ENCODE measurements at places on chromosomes 7 and 10. TPM values are rescaled to one million over a fixed set of nuclear protein-coding genes. Genes with fewer than 3 reads are reported as not detected.

GRCh38 chr10:105356626-105357025 is 715.5 kb downstream of the SORCS3 start:
- no peak for DNase-seq
- no peaks in the 10 kb centered on the region for H3K27me3 ChIP-seq
- H3K27ac ChIP-seq, result no peak overlapping the region
- no peak overlapping the region for H3K4me3 ChIP-seq
- no peaks in the 10 kb centered on the region for H3K4me1 ChIP-seq
- no peaks in the 10 kb centered on the region for H3K36me3 ChIP-seq

DNA sequence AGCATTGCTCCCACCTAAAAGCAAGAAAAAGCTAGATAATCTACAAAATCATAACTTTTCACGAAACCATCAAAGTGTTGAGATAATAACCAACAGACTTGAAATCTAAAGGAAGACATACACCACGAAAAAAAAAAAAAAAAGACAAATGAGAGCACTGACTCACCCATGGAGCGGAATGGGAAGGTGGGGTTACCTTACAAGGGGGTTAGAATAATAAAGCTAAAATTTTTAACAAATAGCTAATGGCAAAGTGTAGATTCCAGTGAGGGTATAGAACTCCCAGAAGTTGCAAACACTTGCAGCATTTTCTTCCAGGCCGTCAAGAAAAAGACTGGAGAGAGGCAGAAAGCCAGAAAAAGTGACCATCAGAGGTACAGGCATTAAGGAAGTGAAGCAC is 27.2 kb downstream of the IPMK start:
- no peaks in the 10 kb centered on the region for H3K27me3 ChIP-seq
- peaks cover 18% of the 10 kb centered on the region for H3K4me1 ChIP-seq
- peaks cover 41% of the 10 kb centered on the region for H3K36me3 ChIP-seq
- H3K4me3 ChIP-seq, result no peak overlapping the region
- H3K27ac ChIP-seq, result no peak overlapping the region

DNA sequence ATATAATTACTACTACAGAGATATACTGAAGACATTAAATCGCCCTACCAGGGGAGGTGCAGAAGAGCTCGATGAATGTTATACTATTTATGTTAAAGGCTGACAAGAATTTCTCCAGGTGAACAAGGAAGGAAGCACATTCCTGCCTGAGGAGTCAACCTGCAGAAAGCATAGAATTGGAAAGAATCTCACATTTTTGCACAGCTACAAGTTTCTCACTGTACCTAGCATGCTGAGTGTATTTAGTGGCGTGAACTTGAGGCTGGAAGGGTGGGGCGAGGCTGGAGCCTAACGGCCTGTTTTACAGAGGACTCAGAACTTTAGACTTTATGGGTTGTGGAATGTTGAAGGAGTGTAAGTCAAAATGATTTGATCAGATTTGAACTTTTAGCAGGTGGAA is 373.6 kb upstream of the LRGUK start:
- H3K4me3 ChIP-seq, result no peak overlapping the region
- H3K36me3 ChIP-seq, result no peaks in the 10 kb centered on the region
- H3K27ac ChIP-seq, result no peak overlapping the region
- no peaks in the 10 kb centered on the region for H3K4me1 ChIP-seq
- DNase-seq, result no peak

GRCh38 chr10:86359111-86359510 is 7.5 kb downstream of the GRID1 start:
- H3K4me1 ChIP-seq, result no peaks in the 10 kb centered on the region
- no peak overlapping the region for H3K27ac ChIP-seq
- no peak overlapping the region for H3K4me3 ChIP-seq

GRCh38 chr10:122450353-122450990 is 4.0 kb upstream of the ARMS2 start:
- no peak for DNase-seq
- peaks cover 15% of the 10 kb centered on the region for H3K27me3 ChIP-seq
- H3K4me1 ChIP-seq, result no peaks in the 10 kb centered on the region
- no peak overlapping the region for H3K27ac ChIP-seq

DNA sequence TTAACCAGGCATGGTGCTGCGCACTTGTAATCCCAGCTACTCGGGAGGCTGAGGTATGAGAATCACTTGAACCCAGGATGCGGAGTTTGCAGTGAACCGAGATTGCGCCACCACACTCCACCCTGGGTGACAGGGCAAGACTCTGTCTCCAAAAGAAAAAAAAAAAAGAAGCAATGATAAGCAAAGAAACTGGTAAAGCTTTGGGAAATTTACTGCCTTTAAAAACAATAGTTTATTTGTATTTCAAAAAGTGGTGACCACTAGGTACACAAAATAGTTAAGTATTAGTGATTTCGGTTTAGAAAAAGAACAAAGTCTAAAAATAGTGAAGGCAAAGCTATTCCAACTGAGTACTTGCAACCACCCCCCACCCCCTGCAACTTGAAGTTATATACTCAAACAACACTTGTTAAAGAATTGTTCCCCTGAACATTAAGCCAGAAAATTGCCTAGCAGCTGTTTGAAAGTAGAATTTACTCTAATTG is 37.7 kb downstream of the MALSU1 start:
- no peak for DNase-seq
- H3K27me3 ChIP-seq, result no peaks in the 10 kb centered on the region
- H3K4me3 ChIP-seq, result no peak overlapping the region
- H3K27ac ChIP-seq, result no peak overlapping the region
- H3K4me1 ChIP-seq, result no peaks in the 10 kb centered on the region
- peaks cover 54% of the 10 kb centered on the region for H3K36me3 ChIP-seq

The KLF14 gene
- not detected for total RNA-seq

The PLA2G12B gene
- total RNA-seq, result not detected

Measured in activated T-helper 2 cell treated with anti-CD3 and anti-CD28 coated beads, Interferon-gamma antibody, Interleukin-2, Interleukin-4, amounts not matched to agents 10 μg/mL and 5 μg/mL and 100 μg/mL, durations not matched to agents 14 hours and 24 hours and 36 hours (primary cell).